ENCODE measurements at places on chromosomes 6 and 20.
A peak's percentile ranks its signal among the peaks of the same experiment; 100 is the strongest.

GRCh38 chr6:155495011-155495768 is 39.6 kb upstream of the NOX3 start:
- DNase-seq, result peak; percentile 57

DNA sequence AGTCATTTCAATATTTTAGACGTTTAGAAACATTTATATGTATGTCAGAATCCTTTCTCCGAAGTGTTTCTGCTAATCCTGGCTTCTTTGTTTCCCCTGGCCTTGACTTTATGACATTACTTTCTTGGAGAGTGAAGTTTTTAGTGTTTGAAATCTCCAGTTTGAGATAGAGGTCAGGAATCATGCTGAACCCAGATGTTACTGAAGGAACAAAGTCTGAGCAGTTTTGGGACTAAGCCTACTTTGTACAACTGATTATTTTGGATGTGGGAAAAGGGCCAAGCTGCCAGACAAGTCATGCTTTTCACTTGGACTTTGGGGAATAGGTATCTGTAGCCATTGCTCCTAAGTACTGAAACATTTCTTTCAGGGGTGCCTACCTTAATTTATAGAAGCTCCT is 2.3 kb downstream of the RNF144B start:
- no peak for DNase-seq

GRCh38 chr6:132648356-132648755 is 10.6 kb downstream of the TAAR1 start:
- DNase-seq, result no peak

DNA sequence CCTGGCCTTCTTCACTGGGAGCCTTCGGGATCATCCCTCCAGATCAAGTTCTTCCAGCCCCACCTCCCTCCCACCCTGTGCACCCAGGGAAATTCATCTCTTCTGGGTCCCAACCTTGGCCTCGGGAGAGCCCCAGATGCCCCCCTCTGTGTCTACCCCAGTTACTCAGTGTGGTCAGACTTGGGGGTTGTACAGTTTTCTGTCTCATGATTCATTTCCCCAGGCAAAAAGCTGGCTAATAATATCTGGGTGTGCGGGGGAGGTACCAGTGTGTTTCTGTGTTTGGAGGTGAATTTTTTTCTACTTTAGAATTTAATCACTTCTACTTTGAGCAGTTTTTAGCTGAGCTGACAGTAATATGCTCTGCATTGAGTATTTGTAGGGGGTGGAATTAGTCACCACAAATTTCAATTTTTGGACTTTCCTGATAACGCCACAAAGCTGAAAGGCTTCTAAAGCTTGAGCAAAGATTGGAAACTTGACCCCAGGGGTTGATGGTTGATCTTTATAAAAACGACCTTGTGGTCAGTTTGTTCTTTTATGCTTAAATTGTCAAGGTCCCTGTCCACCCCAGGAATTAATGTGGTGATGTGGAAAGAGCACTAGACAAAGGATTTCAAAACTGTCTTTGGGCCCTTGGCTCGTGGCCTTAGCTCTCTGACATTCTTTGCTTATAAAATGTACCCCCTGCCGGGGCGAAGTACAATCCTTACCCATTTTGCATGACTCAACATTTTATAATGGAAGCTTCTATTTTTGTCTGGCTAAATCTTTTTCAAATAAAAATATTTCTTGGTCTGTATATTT is 284.7 kb upstream of the TAB2 start:
- no peak for DNase-seq

- DNase-seq, result no peak
Observed at GRCh38 chr20:62812181-62812906, 4.5 kb upstream of the COL9A3 start.

- peak; percentile 72 for DNase-seq
Observed at GRCh38 chr20:59455402-59456341, 148.7 kb upstream of the PHACTR3 start.

- DNase-seq, result no peak
Observed at GRCh38 chr6:123841067-123841896, 37.6 kb downstream of the NKAIN2 start.

DNA sequence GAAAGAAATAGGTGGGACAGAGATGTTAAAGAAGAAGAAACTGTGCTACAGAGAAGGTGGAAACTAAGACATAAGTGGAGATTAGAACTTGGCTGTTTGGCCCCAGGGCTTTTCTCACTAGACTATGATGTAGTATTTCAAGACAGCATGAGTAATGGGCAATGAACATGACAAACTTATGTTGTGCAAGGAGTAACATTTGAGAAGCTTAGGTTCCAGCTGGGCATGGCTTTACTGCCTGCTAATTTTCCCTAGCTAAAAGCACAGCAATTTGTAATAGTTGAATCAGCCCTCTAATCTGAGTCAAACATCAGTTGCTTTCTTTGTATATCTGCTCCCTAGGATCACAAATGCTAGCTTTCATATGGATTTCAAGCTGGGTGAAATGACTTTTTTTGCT is 294.3 kb upstream of the BMP2 start:
- DNase-seq, result no peak

GRCh38 chr20:7415427-7415826 is 524.8 kb downstream of the HAO1 start:
- DNase-seq, result no peak

DNA sequence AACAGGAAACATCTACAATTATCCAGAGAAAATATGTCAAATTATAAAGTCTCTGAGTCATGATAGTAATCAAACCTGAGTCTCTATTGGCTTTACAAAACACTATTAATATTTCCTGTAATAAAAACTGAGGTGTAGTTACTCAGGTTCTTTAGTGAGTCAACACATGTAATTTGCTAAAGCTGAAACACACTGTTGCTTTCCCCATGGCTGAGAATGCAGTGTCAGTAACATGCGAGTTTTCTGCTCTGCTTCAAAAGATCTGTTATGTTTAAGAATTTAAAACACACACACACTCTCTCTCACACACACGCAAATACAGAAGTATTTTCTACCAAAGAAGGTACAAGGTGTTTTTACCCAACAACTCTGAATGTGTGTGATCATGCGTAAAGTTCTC is 38.6 kb downstream of the ATXN1 start:
- no peak for DNase-seq

All from retina (tissue), 1 donor.